ENCODE measurements at places on chromosomes 4 and X. TPM values are rescaled to one million over a fixed set of nuclear protein-coding genes. Genes with fewer than 3 reads are reported as not detected.

DNA sequence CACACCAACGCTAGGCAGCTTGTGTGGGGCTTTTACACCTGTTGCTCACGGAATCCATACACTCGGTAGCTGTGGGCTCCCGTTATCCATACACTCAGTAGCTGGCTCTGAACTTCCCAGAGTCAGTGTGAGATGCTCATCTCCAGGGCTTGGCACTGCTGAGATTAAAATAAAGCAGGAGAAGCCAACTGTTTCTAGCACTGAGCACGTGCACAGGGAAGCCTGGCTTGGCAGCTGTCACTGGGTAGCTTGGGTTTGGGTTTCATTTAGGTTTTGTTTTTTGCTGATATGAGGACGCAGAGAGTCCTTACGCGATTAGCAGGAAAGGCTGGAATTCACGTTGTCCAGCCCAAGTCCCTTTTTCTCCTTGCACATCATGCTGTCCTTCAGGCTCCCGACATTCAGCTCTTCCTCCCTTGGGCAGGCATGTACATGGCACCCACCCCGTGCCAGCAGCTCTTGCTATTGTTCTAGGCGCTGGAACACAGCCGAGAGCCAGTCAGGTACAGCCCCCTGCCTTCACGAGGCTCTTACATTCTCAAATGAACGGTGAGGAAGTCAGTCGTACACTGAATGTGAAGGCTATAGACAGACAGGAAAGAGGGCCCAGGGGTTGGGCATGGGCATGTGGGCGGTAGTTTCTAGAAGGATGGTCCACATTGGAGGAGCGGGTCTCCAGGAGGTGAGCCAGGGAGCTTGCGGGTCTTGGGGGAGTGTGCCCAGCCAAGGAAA, 25.9 kb downstream of the NSG1 start:
- no peak for DNase-seq

- no peak for DNase-seq
Observed at GRCh38 chr4:157223456-157223855, 2.9 kb downstream of the GRIA2 start.

DNA sequence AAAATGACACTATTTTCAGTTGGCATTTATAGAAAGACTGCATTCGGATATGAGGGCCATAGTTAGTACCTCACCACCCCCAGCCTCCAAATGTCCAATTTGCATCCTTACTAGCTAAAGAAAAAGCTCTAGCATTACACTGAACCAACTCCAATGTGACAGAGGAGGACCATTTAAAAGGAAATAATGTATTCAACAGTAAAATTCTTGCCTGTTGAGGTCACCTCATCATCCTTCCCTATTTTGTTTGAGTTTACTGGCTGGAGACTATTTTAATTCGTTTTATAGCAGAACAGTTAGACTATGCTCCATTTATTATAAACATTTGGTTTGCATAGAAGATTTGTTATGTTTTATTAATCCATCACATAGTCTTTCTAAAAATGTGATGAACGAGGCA, 88.2 kb upstream of the PPARGC1A start:
- peak; percentile 28 for DNase-seq

DNA sequence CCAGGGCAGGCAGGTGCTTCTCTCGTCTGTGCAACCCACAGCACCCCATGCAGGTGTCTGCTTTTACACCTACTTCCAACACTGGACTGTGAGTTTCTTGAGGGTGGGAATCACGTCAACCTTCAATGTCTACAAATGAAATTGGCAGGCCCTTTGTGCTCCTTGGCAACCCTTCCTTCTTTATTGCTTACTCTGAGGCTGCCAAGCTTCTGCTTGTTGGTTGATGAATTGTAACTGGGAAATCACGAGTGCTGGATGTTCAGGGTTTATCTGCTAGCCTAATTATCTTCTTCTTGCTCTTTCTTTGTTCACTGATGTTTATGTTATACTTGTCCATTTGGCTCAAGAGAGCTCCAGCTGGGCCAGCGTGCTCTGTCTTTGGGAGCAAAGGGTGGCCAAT, 2.5 kb upstream of the DGAT2L6 start:
- DNase-seq, result no peak

DNA sequence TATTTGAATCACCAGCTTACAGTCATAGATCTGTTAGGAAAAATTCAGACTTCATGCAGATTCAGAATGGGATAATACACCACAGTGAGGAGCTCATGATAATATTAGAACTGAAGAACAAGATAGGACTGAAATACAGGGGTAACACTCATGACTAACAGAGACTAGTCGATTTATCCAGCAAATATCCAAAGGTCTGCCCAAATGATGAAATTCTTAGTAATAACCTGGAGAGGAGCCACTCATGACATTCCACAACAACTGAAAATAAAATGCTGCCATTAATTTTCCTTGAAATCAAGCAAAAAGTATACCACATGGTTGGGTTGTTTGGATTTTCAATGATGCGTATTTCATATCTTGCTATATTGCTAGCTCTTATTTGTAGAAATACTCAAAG, 903.7 kb upstream of the ADGRL3 start:
- DNase-seq, result no peak

DNA sequence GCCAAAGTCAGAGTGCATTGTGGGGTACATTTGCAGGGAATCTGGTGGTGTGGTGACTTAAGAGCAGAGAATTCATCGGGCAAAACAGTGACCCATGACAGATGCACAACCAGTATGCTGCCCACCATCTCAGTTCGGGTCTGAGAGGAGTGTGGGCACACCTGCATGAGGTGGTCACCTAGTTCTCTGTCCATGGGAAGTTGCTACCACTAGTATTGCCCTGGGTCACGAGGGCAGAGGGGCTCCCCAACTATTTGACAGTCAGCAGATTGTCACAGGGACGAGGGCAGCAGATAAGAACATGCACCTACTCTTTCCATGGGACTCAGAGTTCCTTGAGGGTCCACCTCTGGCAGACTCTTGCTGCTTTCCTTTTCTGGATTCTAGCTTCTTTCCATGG, 305.2 kb upstream of the MAOA start:
- no peak for DNase-seq

DNA sequence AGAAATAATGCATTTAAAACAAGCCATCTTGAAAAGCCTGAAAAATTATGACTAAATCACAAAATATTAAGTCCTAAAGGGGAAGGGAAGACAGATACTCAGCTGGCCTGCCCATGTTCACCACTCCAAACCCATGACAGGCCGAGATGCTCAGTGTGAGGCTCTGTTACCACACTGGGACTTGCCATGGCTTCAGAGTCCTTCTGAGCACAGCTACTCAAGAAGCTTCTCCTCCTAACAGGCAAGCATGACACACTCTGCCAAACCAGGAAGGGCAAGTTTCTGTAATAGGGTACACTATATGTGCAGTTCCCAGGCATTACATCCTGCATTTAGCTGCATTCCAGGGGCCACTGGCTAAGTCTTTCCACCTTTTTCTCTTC, 34.0 kb upstream of the CYBB start:
- no peak for DNase-seq

DNA sequence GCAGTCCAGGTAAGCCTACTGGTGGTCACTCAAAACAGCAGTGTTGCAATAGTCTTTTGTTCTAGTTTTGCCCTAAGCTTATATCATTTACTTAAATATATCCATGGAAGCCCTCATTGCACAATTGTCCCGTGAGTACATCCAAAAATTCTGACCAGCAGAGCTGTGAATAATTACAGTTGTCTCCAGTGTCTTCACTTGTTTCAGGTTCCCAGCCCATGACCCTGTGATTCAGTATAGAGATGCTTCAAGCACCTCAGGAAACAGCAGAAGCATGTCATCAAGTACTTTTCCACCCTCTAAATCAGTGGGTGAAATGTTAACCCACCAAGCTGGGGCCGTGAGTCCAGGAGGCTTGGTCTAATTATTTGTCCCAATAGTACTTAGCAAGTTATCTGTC, 214.9 kb upstream of the RPS6KA3 start:
- no peak for DNase-seq

DNA sequence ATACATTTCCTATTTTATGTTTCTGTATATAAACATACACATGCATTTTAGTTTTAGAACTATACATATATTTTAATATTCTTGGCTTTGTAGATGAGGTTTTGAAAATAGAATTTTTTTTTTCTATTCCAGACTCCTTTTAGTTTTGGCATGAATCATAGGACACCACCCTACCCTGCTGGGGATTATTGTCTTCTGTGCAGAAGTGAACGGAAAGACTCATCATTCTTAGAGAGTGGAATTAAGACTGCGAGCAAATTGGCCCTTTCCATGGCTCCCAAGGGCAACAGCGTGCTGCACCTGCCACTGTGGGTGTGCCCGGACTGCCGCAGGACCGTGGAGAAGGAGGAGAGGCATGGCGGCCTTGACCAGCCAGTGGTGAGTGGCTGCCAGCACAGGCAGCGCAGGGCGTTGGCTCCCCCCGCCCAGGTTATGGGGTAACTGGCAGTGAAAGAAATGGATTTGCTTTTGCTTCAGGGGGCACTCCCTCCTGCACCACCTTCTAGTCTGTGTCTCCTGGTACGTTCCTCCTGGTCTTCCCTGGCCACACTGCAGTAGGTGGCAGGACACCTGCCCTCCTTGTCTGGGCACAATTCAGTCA, 59.6 kb downstream of the FAM193A start:
- DNase-seq, result no peak

DNA sequence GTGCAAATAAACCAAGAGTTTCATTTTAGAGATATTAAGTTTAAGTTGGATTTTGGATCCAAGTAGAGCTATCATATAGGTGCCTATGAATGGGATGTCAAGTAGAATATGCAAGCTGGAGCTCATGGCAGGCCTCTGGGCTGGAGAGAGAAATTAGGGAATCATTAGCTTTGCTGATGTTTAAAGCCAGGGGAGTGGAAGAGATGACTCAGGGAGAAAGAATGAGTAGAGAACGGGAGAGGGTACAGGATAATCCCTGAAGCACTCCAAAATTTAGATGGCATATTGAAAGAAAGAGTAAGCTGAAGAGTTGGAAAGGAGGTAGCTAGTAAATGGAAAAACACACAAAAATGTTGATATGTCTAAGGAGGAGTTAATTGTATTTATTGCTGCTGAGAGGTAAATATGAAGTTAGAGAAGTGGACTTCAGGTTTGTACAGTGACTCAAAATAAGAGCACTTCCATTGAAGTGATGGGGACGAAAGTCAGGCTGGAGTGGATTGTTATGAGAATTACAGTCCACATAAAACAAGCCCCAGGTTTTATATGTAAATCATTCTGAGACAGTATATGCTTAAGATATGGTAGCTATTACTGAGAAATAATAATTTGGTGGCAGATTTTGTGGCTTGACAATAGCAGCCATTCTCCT, 72.5 kb upstream of the GRXCR1 start:
- DNase-seq, result no peak

DNA sequence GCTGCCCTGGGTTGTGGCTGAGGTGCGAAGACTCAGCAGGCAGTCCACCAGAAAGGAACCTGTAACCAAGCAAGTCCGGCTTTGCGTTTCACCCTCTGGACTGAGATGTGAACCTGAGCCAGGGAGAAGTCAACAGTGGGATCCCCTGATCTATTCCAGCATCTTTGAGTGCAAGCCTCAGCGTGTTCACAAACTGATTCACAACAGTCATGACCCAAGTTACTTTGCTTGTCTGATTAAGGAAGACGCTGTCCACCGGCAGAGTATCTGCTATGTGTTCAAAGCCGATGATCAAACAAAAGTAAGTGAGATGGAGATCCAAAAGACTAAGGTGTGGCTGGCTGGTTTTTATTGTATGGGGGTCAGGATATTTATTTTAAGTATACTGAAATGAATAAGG, 11.3 kb downstream of the TBC1D1 start:
- no peak for DNase-seq

DNA sequence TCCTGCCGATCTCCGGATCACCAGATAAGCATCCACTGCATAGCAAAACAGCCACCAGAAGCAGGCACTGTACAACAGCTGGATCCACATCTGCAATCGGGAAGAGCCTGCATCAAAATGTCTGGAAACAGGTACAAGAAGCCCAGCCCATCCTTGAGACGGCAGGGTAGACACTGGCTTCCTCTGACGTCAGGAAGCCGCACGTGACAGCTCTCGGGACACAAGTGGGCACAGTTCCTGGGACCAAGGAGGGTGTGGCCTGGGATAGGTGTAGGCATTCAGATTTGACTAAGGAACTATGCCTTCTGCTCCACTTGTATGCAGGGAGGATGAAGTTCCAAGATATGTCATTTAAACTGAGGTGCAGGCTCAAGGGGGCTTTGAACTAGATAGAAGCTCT, 6.3 kb downstream of the GPR143 start:
- DNase-seq, result no peak

DNA sequence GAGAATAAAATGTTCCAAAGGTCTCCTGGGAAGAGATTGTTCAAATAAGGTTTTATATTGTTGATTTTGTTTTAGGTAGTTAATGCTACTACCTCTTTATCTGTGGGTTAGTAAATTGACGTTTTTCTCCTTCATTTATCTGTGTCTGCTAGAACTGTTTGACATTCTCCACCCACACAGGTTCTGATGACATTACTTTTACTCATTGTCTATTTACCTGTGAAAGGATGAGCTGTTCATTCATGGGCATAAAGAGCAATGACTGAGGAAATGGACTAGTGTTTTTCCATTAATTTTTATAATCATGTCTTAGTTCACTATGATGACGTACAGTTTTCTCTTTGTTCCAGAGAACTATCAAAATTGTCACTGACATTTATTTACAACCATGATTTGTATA, 75.6 kb downstream of the CPE start:
- DNase-seq, result no peak

GRCh38 chr4:166252487-166253402, 379.7 kb downstream of the TLL1 start:
- no peak for DNase-seq

DNA sequence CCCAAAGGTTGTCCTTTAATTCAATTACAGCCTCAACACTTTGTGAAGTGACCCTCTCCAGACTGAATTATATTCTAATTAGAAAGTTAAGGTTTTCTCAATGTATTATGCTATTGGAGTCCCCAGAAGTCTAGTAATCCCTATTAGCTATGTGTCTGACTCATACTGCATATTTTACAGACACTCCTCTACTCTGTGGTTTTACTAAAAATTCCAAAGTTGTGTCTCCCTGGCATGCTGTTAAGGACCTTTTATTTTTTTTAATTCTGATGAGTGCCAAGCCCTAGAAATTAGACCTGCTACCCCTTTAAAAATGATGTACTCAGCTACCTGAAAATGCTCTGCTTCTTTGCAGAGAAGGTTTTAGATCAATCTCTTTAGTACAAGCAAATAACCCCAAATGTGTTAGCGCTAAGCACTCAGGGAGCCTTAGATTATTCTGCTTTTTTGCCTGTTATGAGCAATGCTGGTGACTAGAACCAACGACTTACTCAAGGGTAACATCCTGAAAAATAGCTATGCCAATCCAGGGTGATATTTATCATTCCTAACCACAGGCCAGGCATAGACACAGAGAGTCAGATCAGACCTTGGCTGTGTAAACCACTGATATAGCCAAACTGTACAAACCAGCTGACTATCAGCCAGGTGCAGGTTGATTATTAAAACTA, 26.1 kb upstream of the CXCL13 start:
- DNase-seq, result no peak

- DNase-seq, result no peak
Observed at GRCh38 chr4:108540536-108540935, 79.8 kb upstream of the RPL34 start.

- no peak for DNase-seq
Observed at GRCh38 chr4:110188113-110188512, 10.3 kb downstream of the ELOVL6 start.

ESX1 gene
- total RNA-seq, result not detected

SPANXA2 gene
- 0.68 TPM for total RNA-seq

SLC6A14 gene
- total RNA-seq, result not detected

ARSH gene
- total RNA-seq, result not detected

PRRG3 gene
- total RNA-seq, result not detected

PLS3 gene
- total RNA-seq, result 285 TPM

LDB2 gene
- 8.0 TPM for total RNA-seq

SEPTIN6 gene
- total RNA-seq, result 12.9 TPM

STARD8 gene
- 2.4 TPM for total RNA-seq

All from SJSA1 (cell line).